ENCODE measurements at places on chromosomes 16 and 17.

- DNase-seq, result no peak
These were observed 16.5 kb upstream of the ST6GALNAC1 start for GRCh38 chr17:76659928-76660655.

GRCh38 chr17:45227101-45227925 is 5.6 kb downstream of the FMNL1 start:
- DNase-seq, result peak; percentile 60

- DNase-seq, result no peak
These were observed 10.9 kb upstream of the COL1A1 start for GRCh38 chr17:50212121-50212843.

GRCh38 chr16:57950382-57950781 is 20.5 kb downstream of the CNGB1 start:
- no peak for DNase-seq

GRCh38 chr16:57628783-57629293 is 408 bp downstream of the ADGRG1 start:
- DNase-seq, result no peak

GRCh38 chr16:70687102-70687511 is 1.3 kb upstream of the MTSS2 start:
- no peak for DNase-seq

DNA sequence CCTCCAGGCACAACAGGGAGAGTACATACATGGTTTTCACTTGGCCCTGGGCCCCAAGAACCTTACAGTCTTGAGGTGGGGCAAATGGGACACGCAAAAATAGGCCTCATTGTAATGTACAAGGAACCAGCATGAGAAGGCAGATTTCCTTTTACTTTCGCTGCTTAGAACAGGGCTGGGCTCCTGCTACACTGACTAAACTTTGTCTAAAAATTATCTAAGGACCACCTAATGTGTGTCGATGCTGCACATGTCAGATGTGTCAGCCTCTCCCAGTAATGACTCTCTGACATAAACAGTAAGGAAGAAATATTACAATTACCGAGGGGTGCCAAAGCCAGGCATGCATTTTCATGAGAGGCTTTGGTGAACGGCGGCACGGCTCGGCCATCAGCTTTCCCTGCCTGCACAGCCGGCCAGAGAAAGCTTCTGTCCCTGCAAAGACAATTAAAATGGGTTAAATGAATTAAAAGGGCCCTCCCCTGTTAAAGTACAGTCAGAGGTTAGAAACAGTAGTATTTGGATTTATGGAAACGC is 224.2 kb upstream of the IRX3 start:
- no peak for DNase-seq

- DNase-seq, result no peak
These were observed 188.0 kb downstream of the CDH11 start for GRCh38 chr16:64933885-64934284.

- DNase-seq, result no peak
These were observed 37.0 kb downstream of the CUEDC1 start for GRCh38 chr17:57918017-57918895.

DNA sequence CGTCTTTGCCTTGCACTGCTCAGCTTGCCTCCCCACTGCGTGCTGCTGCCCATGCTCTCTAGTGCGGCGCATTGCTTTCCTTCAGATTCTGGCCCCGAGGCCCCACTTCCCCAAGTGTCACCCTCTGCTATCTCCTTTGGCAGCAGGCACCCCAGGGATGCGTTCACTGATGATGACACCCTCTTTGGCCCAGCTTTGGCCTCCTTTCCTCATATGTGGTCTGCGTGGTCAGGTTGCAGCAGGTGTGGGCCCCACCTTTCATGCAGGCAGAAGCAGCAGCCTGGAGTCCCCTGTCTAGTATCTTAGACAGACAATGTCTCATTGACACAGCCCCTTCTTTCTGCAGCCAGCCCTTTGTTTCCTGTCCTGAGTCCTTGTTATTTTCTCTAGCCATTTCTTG is 4.8 kb upstream of the CCL3 start:
- DNase-seq, result no peak

DNA sequence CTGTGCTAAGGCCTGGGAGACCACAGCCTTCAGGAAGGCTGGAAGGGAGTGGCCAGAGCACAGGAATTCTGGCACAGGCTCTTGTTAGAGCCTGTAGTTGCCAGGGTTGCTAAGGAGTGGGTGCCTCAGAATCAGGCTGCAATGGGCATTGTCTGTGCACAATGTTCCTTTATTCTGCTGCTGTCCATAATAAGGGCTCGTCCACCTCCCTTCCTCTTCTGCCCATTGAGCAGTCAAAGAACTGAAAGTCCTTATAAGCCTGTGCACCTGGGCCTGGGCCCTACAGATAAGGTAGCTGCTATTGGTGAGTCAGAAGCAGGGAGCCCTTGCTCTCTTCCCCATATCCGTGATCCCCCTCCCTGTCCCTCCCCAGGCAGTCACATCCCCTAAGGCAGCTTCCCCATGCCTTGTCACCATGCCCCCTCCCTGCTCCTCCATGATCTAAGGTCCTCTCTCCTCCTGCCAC is 5.4 kb upstream of the CNGB1 start:
- DNase-seq, result no peak

GRCh38 chr16:11632455-11632939 is 35.8 kb upstream of the SNN start:
- DNase-seq, result no peak

DNA sequence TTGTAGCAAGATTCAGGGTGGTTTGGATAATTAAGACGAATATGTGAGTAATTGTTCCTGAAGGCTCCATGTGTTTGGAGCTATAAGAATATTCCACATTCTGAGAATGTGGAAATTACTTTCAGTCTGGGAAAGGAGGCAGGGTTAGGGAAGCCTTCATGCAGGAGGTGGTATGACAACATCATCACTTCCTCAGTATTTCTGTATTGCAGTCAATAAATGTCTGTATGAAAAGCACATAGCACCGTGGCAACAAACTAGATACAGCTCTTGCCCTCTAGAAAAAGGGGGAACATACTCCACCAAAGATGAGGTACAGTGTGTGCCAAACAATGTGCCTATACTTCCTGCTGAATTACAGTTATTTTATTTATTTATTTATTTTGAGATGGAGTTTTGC is 26.1 kb upstream of the DHRS7B start:
- no peak for DNase-seq

DNA sequence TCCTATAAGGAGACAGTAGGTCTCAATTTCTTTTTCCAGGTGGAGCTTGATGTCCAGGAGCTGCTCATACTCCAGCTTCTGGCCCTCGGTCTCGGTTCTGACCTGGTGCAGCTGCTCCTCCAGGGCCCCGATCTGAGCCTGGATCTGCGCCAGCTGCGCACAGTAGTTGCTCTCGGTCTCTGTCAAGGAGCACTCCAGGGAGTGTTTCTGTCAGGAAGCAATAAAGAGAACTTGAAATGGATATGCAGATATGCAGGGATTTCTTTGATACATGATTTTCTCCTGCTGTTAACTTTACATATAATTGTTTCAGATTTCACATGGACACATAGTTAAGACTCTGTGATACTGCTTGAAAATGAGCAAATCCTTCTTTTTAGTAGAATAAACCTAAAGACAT is 4.7 kb downstream of the KRT25 start:
- DNase-seq, result no peak

GRCh38 chr16:6857575-6857974 is 475.1 kb upstream of the RBFOX1 start:
- no peak for DNase-seq

DNA sequence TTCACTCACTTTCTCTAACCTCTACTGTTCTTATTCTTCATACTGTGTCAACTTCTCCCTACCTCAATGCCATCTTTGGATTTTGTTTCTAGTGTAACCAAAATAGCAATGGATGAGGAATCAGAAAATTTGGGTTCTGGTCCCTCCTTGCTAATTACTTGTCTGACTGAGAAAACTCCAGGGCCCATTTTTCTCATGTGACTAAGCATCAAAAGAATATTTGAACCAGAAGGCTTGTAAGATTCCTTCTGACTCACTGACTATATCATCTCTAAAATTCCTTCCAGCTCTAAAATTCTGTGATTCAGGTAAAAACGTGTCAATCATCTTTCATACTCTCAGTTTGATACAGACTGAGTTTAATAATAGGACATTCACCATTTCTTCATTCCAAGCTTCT is 57.9 kb downstream of the BRIP1 start:
- DNase-seq, result no peak

DNA sequence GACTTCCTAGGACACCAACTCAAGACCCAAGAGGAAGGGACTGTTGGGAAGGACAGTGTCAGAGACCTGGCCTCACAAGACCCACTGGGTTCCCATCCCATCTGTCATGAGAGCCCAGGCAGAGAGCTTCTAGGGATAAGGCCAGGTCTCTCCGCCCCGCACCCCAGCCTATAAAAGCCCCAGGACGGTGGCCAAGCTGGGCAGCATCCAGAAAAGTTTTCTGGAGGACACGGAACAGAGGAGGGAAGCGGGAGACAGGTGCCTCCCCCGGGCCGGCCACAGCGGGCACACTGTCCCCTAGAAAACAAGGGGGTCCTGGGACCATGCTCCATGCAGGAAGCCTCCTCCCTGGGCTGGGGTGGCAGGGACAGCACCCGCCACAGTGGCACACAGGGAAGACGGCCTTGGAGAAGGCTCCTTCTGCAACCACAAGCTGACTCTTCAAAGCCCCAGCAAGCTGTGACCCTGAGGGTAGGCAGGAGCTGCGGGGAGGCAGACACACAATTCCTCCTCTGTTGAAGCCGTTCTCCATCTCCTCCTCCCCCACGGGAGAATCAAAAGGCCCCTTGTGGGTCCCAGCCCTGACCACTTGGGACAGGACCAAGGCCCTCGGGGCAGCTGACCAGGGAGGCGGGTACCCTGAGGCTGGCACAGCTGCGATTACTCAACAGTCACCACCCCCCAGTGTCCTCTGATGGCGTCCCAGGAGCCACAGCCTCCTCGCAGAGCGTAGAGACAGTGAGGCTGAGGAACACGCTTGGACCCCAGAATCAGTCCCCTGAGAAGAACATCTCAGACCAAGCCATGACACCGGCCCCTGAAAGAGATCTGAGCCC is 26.1 kb downstream of the TRPV3 start:
- no peak for DNase-seq

DNA sequence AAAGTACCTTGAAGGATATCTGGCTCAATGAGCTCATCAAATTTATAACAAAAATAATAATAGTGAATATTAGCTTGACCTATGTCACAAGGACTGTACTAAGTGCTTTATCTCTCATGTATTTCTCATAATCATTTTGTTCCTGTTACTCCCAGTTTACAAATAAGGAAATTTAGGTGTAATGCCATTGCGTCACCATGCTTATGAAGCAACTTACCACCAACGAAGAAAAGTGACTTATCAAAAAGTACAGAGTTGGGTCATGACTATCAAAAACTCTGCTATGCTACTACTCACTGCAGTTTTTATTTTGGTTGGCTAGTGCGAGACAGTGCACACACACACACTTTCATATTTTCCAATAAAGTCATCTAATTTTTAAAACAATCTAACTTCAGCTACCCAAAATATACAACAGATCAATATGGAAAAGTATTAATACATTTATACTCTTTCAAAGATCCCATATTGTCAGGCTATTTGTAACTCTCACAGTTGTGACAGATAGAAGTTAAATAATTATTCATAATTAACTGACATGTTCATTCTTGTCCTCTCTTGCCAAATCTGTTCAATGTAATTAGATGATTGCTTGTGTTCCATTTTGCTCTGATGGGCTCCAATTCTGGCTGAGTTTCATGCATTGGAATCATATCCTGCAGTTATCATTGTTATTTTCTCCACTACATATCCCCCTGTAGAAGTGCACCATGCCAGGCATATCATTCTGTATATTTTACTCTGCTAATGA is 119.4 kb downstream of the KCNJ2 start:
- no peak for DNase-seq

GRCh38 chr16:83849421-83849820 is 41.6 kb downstream of the HSBP1 start:
- DNase-seq, result no peak

Measured in activated CD4-positive, alpha-beta T cell treated with anti-CD3 and anti-CD28 coated beads, Interleukin-2, amount 50 U/mL, for 48 hours (primary cell).